ENCODE measurements at places on chromosomes 5 and 9.
A peak's percentile ranks its signal among the peaks of the same experiment; 100 is the strongest.

GRCh38 chr5:55758231-55758630, 20.4 kb downstream of the DDX4 start:
- no peak for DNase-seq

- no peak for DNase-seq
Measured at GRCh38 chr9:89309608-89310474, 1.2 kb upstream of the CKS2 start.

GRCh38 chr5:51466214-51466613, 83.0 kb downstream of the ISL1 start:
- no peak for DNase-seq

GRCh38 chr9:16058131-16058549, 505.3 kb downstream of the CCDC171 start:
- no peak for DNase-seq

DNA sequence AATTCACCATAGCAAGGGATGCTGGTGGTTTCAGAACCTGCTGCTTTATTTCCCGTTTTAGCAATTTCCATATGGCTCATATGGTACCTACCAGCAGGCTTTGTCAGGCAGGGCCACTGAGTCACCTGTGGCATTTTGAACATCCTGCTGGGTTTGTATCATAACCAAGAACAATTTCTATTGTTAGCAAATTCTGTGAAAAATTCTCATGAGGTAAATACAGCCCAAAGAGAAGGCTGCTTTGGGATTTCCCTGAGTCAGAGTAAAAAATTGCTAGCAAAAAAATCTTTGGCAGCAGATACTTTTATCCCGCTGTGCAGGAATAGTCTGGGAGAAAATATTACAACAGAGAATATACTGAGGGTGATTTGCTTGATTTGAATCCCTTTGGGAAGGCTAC, 52.7 kb downstream of the PRR16 start:
- no peak for DNase-seq

GRCh38 chr9:22008717-22009505, at the start of gene CDKN2B:
Gene CDKN2B (minus strand): TSS chr9:22009305. CDS start chr9:22008953, 352 bp downstream.
- peak; percentile 71 for DNase-seq

DNA sequence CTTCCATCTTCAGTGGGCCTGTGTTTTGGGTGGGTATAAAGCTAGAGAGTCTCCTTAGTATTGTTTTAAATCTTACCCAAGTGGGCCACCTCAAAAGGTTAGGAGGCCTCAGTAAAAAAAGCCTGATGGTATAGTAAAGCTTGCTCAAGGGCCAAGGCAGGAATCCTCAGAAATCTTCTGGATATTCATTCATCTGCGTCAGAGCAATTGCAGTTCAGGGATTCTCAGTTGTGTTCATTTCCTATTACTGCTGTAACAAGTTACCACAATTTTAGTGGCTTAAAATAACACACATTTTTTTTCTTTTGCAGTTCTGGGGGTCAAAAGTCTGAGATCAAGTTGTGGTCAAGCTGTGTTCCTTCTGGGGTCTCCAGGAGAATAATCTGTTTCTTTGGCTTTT, 985.5 kb downstream of the TLE4 start:
- no peak for DNase-seq

- no peak for DNase-seq
Measured at GRCh38 chr5:37847978-37848425, 8.2 kb upstream of the GDNF start.

DNA sequence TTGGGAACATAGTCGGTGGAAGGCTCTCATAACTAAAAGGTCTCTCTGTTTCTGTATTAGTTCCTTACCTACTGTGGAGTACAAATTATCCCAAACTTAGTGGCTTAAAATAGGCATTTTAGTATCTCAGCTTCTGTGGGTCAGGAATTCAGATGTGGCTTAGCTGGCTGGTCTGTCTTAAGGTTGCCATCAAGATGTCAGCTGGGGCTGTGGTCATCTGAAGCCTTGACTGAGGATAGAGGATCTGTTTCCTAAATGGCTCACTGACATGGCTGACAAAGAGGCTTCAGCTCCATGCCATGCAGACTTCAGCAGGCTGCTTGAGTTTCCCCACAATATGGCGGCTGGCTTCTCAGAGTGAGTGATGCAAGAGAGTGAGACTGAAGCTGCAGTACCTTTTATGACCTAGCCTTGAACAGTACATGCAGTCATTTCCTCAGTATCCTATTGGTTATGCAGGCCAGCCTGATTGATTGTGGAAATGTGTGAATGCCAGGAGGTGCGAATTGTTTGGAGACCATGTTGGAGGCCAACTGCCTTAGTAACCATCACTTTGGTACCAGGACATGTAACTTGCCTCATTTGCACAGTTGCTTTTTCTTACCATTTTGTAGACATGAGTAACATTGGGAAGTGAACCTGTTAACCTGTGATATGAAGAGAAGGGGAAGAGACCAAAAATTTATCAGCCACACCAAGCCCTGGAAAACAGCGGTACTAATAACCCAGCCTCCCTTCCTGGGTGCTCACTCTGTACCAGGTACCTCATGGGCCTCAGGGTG, 152.8 kb upstream of the IER5L start:
- DNase-seq = no peak

DNA sequence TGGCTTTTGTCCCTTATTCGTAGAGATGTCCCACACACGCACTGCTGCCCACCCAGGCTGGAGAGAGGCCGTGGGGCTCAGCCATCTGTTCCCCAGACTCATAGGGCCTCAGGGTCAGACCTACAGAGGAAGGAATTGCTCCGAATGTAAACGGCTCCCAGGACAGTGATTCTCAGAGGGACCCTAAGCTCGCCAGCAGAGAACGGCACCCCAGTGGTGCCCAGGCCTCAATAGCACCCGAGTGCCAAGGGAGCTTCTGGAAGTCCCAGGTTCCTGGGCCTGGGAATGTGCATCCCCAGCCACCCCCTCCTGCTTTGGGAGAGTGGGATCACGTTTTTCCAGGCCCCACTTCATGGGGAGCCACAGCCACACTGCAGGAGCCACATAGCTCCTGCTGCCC, 32.9 kb upstream of the CNOT6 start:
- no peak for DNase-seq

- no peak for DNase-seq
Measured at GRCh38 chr5:79122973-79123372, 11.4 kb downstream of the BHMT start.

DNA sequence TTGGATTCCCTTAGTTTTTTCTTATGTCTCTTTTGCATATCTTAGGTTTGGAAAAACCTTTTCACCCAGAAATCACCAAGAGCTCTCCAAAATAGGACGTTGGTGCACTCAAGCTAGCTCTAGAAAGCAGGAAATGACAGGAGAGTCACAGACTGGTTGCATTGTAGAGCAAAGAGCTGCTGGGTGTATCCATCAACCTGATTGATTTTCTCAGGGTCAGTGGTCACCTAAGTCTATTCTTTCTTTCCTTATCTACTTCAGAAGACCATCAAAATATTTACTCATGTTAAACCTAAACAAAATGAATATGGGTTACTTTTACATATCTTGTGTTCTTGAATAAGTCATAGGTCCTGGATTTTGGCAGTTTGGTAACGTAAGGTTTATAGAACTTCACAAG, 14.9 kb downstream of the SLC26A2 start:
- DNase-seq = no peak

DNA sequence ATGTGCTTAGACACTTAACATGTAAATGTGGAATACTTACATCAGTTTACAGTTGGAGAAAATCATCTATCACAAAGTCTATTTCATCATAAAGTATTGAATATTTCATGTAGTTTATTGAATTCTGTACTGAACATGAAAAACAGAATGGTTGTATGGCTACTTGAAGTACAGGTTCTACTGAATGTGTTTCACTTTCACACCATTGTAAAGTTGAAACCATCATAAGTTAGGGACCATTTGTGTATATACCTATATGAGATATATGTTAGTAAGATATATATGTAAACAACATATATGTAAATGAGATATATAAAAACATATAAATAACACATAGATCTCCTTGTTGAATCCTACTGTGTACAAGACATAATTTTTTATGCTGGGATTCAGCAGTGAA, 63.0 kb upstream of the TAF11L2 start:
- no peak for DNase-seq

DNA sequence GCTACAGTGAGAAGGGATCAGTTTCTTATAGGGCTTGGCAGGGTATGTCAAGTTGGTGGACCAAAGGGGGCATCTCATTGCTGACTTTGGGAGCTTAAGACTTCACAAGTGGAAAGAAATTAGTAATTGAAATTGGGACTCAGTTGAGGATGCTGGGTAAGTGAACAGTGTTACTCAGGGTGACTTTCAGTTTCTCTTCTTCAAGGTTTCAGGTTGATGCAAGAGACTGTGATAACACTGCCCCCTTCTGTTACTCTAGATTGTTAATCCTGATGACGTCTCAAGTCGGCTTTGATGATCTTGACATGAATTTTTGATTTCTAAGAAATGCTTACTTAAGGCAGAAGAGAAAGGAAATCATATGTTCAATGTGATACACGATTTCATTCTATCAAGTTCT, 21.3 kb downstream of the KCTD16 start:
- peak; percentile 65 for DNase-seq

DNA sequence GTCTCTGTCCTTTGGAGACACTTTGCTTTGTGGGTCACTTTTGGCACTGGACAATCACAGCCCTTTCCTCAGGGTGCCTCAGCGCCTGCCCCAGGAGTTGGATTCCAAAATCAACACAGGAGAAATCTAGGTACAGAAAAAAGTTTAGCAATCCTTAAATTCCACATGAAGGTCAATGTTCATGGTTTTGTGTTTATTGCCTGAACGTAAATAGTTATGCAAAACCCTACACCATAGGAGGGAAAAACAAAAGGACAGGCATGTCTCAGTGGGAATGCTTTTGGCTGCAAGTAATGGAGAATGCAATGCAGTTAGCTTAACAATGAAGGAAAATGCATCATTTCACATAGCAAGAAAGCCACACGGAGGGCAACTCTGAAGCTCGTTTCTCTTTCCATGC, 6.5 kb upstream of the HMCN2 start:
- no peak for DNase-seq

- DNase-seq = no peak
Measured at GRCh38 chr9:98091735-98092612, 27.0 kb downstream of the TRIM14 start.

DNA sequence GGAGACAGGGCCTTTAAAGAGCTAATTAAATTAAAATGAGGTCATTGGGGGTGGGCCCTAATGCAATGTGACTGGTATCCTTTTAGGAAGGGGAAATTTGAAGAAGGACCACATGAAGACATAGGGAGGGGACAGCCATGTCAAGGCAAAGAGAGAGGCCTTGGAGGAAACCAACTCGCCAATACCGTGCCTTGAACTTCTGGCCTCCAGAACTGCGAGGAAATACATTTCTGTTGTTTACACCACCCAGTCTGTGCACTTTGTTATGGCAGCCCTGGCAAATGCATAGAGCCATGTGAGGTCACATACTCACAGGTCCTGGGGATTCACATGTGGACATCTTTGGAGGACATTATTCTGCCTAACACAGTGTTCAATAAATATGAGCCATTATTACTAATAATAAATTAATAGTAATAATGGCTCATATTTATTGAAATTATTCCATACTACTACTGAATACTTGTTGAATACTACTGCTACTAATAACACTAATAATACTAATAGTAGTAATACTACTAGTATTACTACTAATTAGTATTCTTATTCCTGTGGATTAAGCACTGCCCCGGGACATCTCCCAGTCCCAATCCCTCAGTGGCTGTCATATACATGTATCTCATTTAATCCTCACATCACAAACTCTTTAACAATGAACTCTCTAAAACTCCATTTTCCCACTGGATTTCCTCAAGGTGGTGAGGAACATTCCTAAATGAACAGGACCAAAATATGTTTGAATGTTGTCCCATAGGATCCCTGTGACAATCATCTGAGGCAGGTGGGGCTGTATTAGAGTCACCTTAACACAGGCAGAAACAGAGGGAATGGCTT, 8.4 kb downstream of the TRAF1 start:
- DNase-seq = no peak

- no peak for DNase-seq
Measured at GRCh38 chr5:54556141-54556540, 38.6 kb downstream of the SNX18 start.

GRCh38 chr5:159826351-159827214, 89.7 kb upstream of the ADRA1B start:
- DNase-seq = no peak

GRCh38 chr5:64836190-64836755, 67.5 kb downstream of the CWC27 start:
- DNase-seq = no peak

GRCh38 chr5:108521841-108522506, 140.1 kb upstream of the FBXL17 start:
- no peak for DNase-seq

All from memory B cell (primary cell).